ENCODE measurements at places on chromosomes 5 and 9.

DNA sequence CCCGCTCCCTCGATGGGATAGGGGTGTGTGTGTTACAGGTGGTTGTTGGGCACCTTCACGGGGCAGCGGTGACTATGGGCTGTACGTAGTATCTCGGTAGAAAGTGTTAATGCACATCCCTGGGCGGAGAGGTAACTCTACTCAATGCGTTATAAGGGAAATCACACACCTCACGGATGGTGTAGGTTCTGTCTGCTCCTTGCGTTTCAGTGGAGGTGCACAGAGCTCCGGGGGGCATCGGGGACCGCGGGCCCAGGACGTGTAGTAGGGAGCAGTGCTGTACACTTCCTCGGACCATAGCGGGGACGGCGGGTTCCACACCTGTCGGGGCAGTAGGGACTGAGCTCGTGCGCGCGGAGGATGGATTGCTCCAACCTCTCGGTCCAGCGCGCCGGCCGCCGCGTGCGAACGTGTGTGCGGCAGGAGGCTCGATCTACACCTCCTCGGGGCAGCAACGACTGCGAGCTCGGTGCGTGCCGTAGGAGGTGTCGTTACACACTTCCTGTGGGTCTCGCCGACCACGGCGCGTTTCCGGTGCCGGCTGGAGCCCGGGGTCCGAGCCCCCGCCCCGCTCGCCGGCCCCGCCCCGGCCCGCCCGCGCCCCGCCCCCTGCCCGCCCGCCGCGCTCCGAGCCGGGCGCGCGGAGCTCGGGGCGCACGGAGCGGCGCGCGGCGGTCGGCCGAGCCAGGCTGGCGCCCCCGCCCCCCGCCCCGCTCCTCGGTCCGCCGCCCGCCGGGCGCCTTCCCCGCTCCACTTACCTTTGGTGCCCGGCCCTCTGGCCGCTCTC is at the start of gene KIAA1958:
KIAA1958 (plus strand) TSS at position 607 of the 787 bp plus-strand sequence. CDS start 87,254 bp downstream, outside the sequence.
- DNase-seq, result peak; percentile 61

DNA sequence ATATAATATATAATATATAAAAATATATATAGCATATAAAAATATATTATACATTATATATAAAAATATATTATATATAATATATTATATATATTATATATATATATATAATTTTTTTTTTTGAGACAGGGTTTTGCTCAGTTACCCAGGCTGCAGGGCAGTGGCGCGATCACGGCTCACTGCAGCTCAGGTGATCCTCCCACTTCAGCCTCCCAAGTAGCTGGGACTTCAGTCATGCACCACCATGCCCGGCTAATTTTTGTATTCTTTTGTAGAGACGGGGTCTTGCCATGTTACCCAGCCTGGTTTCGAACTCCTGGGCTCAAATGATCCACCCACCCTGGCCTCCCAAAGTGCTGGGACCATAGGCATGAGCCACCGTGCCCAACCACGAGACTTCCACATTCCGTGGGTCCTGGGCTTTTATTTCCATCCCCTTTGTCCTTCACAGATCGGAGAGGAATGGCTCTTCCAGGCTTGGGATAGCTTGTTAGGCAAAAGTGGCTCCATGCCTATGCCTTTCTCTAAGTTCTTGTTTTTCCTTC is 62.0 kb upstream of the IER5L start:
- no peak for DNase-seq

DNA sequence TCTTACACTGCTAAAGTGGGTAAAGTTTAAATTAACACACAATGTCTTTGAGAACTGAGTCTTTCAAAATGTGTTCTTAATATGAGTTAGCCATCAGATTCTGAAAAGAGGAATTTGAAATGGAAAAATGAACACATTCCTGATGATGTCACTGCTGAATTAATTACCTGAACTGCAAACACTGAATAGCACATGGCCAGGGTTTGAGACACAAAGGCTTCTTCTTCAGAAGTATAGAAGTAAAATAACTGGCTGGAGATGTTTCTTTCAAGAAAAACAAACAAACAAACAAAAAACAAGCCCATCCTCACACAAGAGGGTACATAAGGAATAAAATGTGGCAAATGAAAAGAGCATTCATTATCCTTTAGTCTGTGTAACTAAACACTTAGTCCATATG is 7.1 kb downstream of the GLIS3 start:
- no peak for DNase-seq

- no peak for DNase-seq
Observed at GRCh38 chr5:83368319-83368718, 103.2 kb upstream of the VCAN start.

GRCh38 chr5:138698713-138699112 is 54.5 kb upstream of the CTNNA1 start:
- no peak for DNase-seq

DNA sequence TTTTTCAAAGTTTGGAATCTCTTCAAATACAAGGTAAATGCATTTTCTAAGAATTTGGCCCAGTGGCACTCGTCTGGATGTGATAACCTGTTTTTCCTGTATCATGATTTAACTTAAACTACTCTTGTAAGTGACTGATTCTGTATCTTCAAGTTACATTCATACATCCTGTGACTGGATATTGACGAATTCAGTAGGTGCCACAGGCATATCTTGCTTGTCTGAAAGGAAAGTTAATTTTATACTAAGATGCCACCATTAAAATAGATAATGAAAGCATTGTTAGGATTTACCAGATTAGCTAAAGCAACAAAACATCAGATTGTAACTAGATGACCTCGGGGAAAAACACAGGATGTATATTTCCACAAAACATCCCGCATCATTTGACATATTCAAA is 175.3 kb upstream of the ZNF608 start:
- DNase-seq, result no peak

DNA sequence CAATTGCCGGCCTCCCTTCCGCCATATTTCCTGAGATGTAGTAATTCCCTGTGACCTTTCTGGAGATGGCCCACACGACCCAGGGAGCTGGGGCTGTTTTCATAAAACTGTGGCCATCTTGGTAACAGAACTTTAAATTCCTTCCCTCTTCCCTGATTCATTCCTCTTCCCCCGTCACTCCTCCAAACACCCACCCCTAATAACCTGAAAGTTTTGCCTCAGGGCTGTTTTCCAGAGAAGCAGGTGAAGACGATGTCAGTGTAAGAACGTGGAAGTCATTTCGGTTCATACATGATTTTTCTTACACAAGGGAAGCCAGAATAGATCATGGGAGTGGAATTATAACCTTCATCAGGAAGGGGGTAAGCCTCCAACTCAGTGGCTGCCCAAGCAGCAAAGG is 40.6 kb upstream of the ANKH start:
- no peak for DNase-seq

- DNase-seq, result no peak
Observed at GRCh38 chr9:89428901-89429890, 68.7 kb downstream of the SEMA4D start.

GRCh38 chr5:116605310-116606070 is 30.9 kb upstream of the SEMA6A start:
- no peak for DNase-seq

All from activated CD4-positive, CD25-positive, alpha-beta regulatory T cell (primary cell).